Cerebellum (tissue), 4 donors: ENCODE measurements at places on chromosomes 12 and 14. TPM values are rescaled to one million over a fixed set of nuclear protein-coding genes. Genes with fewer than 3 reads are reported as not detected.

Gene C14orf132
- total RNA-seq = 91.6 TPM

Gene TMEM119
- total RNA-seq = 1.1 TPM

Gene ERBB3
- 4.7 TPM for total RNA-seq

Gene LRRC9
- 6.9 TPM for total RNA-seq

Gene KRT83
- total RNA-seq = not detected

Gene SMAGP
- total RNA-seq = 2.1 TPM

Gene TMEM229B
- 16.0 TPM for total RNA-seq

Gene AQP2
- total RNA-seq = not detected

Gene KLRC3
- total RNA-seq = 5.7 TPM

Gene AICDA
- total RNA-seq = not detected

Gene LRRK2
- total RNA-seq = 10.7 TPM

Gene LRP1-AS
- total RNA-seq = not detected

Gene EIF2S3B
- 1.1 TPM for total RNA-seq

Gene SLC25A21
- total RNA-seq = 1.7 TPM

Gene USP44
- 4.4 TPM for total RNA-seq

Gene ESRRB
- total RNA-seq = 8.3 TPM

Gene PRKD1
- total RNA-seq = 26.0 TPM

Gene PCBP2
- total RNA-seq = 280 TPM

Gene MYBPC1
- 2.0 TPM for total RNA-seq

Gene PAWR
- 16.6 TPM for total RNA-seq

Gene TCHP
- 10.6 TPM for total RNA-seq

Gene DNAI7
- 5.2 TPM for total RNA-seq

Gene TAS2R19
- total RNA-seq = 26.3 TPM

Gene SERPINA9
- not detected for total RNA-seq

Gene DUSP6
- total RNA-seq = 30.8 TPM

Gene NR1H4
- total RNA-seq = 0.18 TPM
